NCI-H2107 (cell line): ENCODE measurements at places on chromosomes 4 and X.

GRCh38 chr4:154989511-154989910, 208.4 kb downstream of the RBM46 start:
- no peak for DNase-seq

DNA sequence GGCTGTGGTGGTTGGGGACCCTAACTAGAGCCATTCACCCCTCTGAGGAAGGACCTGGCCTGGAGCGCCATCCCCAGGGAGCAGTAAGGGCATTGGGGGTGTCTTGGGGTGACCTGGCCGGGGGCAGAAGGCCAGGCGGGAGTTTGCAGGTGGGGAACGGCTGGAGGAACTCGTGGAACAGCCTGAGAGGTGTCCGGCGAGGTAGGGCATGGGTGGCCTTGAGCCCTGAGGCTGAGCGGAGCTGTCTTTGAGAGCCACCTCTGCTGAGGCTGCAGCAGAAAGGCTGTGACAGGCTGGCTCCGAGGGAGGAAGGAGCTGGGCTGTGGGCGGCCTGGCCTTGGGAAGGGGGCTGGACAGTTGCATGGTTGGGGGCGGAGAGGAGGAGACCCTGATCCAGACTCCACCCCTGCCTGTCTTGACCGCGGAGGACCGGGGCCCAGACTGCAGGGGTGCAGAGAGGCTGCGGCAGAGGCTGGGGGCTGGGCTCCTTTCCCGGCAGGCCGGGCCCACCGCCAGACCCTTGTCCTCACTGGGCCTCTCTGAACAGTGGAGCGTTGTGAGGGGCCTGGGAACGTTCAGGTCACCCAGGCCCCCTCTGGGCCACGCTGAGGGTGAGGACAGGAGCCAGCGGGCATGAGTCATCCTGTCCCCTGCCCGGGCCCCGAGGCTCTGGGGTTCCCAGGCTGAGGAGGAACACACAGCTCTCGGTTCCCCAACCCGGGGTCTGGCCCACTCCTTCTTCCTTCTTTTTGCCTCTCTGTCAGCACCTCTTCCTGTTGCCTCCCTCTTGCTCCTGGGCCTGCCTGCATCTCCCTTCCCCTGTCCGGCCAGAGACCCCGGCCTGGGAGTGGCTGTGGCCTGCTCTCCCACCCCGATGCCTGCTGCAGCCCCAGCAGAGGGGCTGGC, 8.1 kb downstream of the SH3BP2 start:
- no peak for DNase-seq

GRCh38 chrX:103250977-103251376, 4.0 kb downstream of the TCEAL8 start:
- DNase-seq = no peak

- no peak for DNase-seq
Observed at GRCh38 chr4:182449930-182450439, 206.8 kb downstream of the TENM3 start.

DNA sequence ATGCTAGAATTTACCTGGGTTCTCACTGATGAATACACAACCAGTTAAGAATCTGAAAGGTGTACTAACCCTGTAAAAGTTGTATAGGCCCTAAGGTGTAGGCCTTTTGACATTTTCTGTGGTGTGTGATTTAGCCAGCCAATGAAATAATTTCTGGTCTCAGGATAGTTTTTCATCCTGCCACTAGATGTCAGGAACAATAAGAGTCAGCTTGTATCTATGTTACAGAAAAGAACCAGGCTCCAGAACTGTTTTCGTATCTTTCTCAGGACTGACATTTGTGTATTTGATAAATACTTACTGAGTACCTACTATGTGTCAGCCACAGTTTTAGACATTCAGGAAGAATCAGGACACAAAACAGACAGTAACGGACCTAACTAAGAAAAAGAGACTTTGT, 673.6 kb upstream of the TENM3 start:
- DNase-seq = peak; percentile 4

GRCh38 chr4:153246446-153247115, 42.3 kb downstream of the TRIM2 start:
- DNase-seq = no peak

- no peak for DNase-seq
Observed at GRCh38 chrX:133550665-133551485, 135.6 kb upstream of the GPC4 start.

GRCh38 chr4:7788694-7789425, 150.8 kb downstream of the AFAP1 start:
- no peak for DNase-seq

DNA sequence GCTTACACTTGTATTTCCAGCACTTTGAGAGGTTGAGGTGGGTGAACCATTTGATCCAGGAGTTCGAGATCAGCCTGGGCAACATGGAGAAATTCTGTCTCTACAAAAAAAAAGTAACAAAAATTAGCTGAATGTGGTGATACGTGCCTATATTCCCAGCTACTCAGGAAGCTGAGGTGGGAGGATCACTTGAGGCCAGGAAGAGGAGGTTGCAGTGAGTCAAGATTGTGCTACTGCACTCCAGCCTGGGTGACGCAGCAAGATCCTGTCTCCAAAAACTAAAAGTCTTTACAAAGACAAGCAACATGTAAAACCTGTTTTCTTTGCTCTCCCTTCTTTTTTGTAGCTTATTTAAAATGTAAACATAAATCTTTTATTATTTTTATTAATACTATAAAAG, 1156.1 kb downstream of the FAT4 start:
- no peak for DNase-seq

GRCh38 chr4:2535376-2536192, 863 bp upstream of the FAM193A start:
- DNase-seq = no peak

DNA sequence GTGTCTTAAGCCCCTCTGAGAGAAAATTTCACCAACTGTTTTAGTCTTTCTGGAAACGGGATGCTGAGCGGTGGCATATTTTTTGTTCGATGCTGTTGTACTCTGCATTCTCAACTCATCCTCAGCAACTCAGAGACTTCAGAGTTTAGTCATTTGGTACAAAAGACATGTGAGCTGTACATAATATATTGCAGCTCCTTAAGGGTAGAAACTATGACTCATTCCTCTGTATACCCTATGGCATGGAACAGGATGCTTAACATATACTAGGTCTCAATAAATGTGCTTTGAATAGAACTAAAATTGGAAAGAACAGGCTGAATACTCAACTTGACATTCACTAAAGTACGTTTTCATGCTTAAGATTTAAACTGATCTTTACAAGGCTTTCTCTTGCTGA, 130.5 kb upstream of the SLITRK2 start:
- DNase-seq = no peak

- no peak for DNase-seq
Observed at GRCh38 chr4:38759113-38759789, 23.5 kb downstream of the TLR10 start.

DNA sequence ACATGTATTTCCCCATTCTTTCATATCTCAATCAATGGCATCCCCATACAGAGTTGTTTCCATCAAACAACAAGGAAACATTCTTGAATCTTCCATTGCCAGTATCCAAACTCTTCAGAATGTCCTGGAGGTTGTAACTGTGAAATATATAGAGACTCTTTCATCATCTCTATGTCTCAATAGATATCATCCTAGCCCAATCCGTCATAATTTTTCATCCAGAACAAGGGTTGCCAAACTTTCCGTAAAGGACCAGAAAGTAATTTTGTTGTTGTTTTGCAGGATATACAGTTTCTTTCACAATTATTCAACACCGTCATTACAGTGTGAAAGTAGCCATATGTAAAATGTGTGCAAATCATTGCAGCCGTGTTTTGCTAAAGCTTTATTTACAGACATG, 15.2 kb upstream of the CXCL6 start:
- no peak for DNase-seq

DNA sequence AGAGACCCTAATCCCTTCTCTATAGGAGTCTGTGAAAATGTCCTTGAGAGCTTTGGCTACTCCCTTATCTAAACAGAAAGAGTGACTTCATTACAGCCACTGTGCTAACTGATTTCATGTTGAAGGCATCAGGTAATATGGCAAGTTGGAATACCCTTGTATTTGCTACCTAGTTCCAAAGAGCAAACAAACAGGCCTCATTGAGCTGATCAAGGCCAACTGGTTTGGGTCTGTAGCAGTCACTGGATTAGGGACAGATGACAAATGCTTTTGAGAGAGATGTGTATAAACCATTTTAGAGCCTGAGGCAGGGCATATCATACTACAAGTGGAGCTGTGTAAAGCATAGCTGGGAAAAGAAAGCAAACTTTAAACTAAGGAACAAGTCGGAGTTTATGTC, 22.9 kb upstream of the PDLIM5 start:
- DNase-seq = no peak

DNA sequence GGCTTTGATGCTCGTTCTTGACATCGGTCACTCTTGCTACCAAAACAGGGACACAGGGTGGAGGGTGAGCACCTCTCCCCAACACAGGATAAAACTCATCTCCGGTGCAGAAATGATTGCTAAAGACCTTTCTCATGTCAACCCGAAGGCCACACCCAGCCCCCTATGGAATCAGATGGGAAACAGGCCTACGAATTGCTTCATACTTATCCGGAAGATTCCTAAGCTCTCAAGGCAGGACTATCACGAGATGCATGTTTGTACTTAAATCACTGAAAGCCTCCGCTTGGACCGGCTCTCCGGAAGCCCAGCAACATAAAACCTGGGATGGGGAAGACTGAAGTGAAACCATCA, 74.9 kb downstream of the MTMR1 start:
- DNase-seq = no peak

DNA sequence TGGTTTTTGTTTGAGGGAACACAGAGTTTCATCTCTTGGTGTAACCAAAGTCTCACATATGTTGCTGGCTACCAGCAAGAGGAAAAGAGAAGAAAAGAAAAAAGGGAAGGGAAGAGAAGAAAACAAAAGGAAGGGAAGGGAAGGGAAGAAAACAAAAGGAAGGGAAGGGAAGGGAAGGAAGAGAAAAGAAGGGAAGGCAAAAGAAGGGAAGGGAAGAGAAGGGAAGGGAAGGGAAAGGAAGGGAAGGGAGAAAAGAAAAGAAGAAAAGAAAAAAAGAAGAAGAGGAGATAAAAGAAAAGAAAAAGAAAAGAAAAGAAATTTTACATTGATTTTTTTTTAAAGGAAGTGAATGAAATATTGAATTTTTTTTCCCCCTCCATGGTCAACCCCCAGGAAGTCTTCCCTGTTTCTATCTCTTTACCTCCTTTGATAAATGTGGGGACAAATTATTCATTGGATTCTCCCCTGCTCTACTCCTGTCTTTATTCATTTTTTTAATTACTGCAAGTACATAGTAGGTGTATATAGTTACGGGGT, 228.0 kb downstream of the SHOX start:
- no peak for DNase-seq

GRCh38 chr4:154911608-154912098, 130.6 kb downstream of the RBM46 start:
- no peak for DNase-seq

DNA sequence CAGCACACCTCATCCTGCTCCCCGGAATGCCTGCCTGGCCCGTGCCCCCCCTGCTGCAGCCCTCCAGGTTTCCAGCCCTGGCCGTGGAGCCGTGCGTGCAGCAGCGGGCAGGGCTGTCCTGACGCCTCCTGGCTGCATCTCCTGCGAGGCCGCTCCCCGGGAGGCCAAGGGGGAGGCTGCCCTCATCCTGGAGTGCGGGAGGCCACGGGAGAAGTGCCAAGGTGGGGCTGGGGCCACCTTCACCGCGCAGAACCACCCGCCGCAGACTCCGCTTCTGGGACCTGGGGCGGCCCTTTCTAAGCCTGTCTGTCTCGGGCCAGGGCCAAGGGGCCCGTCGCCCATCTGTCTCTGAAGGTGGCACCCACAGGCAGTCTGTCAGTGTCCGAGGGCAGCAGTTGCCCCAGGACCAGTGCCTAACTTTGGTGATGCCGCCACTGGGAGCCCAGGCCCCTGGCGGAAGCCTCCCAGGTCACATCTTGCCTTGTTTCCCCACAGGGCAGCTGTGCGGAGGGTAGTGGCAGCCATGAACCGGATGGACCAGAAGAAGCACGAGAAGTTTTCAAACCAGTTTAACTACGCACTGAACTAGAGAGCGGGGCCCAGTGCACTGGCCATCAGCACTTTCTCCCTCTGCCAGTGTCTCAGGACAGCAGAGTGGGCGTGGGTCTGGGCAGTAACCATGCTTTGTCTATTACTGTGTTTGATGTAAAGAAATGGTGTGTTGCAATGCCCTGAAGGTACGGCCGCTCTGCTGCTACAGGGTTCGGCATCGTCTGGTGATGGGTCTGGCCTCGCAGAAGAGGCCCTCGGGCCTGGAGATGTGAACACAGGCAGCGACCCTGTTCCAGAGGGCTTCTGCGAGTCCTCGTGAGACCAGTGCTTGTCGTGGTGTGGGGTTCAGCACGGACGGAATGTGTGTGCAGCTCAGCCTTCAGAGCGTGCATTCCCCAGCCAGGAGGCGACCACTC, 20.6 kb downstream of the NKX1-1 start:
- no peak for DNase-seq

GRCh38 chr4:8781641-8782040, 90.0 kb downstream of the HMX1 start:
- no peak for DNase-seq

- no peak for DNase-seq
Observed at GRCh38 chrX:91389026-91389425, 45.6 kb upstream of the PABPC5 start.

- DNase-seq = no peak
Observed at GRCh38 chr4:25509646-25510045, 132.6 kb downstream of the ANAPC4 start.

DNA sequence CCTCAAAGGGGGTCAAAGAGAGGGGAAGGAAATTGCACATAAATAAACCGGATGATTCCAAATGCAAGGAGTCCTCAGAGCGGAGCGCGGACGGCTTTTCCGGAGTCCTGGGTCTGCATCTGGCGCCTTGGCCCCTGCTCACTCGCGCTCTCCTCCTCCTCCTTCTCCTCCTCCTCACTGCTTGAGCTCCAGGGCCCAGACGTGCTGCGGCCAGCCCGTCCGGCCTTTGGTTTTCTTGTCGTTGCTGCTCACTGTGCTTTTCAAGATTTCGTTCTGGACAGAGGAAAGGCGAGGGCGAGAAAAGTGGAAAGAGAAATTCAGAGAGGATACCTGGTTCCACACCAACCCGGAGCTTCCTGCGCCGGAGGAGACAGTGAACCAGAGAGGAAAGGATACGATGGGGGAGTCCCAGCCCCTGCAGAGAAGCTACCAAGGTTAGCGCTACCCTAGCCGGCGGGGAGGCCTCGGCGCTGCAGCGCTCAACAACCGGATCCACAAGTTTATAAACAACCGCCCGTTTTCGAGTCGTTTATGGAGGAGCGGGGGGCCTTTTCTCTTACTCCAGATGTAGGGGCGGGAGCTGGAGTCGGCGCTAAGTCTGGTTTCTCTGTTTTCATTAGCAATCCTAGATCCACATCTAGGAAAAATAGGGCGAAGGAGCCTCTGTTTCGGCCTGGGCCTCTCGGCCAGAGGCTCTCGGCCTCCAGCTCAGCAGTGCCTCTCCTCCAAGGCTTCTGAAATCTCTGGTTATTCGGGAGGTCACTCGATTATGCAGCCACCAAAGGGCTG, 2.7 kb downstream of the HAND2 start:
- DNase-seq = no peak

GRCh38 chr4:144709793-144710525, 64.0 kb downstream of the HHIP start:
- DNase-seq = no peak

DNA sequence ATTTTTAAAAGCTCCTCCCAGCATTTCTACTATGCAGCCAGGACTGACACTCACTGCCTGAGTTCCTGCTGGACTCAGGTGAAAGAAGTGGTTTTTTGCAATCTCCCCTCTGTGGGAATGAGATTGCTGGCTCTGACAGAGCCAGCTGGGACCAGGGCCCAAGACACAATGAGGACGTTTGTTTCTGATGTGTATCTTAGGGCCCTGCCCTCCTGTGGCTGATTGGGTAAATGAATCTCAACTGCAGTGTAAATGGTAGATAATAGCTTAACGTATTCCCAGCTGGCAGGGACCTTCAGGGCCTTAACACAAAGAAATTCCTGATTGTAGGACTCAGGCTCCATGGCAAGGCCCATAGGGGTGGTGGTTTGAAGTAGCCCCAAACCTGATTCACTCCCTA, 85.8 kb upstream of the PRPS1 start:
- DNase-seq = no peak
